KG1 (cell line): ENCODE measurements at places on chromosomes 1 and 21.
A peak's percentile ranks its signal among the peaks of the same experiment; 100 is the strongest.

DNA sequence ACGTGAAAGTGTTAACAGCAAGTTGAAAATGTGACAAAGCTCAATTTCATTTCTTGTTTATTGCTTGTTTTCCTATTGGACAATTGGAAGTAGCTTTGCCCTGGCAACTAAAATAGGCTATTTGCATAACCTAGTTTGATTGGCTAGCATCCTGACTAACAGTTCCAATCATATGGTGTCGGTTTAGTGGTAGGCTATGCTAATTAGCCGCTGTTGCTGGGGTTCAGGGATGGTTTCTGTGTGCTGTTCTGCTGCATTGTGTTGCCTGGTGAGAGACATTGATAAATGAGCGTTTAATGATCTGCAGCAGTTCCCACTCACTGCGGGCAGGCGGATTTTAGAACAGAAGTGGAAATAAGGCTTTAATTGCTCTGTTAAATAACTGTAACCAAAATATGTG lies 68.5 kb downstream of the DYRK1A start:
- DNase-seq: no peak

DNA sequence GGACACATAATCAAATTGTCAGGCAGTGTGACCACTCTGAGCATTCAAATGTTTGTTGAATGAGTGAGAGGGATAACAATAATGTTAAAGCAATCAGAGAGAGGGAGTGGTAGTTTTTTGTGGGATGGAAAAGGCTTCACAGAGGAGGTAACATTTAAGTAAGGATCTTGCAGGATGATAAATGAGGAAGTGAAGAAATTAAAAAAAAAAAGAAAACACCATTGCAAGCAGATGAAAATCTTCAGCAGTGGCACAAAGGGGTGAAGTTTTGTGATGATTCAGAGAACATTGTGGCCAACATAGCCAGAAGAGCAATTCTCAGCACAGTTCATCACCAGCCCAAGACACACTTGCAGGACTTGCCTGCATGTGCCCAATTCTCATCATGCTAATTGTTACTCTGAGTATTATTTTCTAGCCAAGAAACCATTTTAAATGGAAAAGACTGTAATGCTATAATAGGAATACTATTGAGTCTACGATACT lies 35.0 kb downstream of the OVGP1 start:
- no peak for DNase-seq

- DNase-seq: no peak
Measured at GRCh38 chr21:16002874-16003466, 273.2 kb downstream of the USP25 start.

- DNase-seq: peak; percentile 80
Measured at GRCh38 chr1:28246427-28246832, 10.5 kb downstream of the ATP5IF1 start.

DNA sequence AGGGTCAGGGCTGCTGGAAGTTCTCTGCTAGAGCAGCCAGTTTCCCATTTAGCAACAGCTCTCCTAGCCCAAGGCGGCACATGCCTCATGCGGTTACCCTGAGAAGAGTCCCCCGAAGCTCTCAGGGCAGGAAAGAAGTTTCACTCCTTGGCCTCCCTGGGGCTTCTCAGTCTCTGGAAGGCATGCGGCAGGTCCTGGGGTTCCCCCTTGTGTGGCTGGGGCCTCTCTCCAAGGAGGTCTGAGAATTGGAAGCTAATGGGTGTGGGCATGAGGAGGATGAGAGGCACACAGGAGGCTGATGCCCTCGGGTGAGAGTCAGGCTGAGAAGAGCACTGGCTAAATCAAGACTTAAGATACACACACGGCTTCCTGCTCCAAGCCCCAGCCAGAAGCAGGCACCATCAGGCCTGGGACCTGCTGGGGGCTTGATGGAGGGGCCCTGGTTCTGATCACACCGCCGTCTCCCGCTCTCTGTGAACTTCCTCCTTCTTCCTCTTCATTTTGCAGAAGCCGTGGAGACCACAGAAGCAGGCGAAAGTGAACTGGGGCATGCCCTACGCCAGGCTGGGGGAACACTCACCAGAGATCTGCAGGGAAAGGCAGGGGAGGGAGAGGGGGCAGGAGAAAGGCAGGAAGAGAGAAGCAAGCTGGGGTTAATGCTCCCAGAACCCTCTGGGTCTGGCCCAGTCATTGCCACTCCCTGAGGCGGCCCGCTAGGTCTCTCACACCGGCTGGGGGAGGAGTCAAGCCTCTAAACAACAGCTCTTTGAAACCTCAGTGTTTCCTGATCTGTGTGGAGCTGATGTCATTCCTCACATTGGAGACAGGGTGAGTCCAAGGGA lies 15.1 kb downstream of the BLACAT1 start:
- DNase-seq: no peak

- no peak for DNase-seq
Measured at GRCh38 chr1:145846201-145846612, 777 bp downstream of the NUDT17 start.

DNA sequence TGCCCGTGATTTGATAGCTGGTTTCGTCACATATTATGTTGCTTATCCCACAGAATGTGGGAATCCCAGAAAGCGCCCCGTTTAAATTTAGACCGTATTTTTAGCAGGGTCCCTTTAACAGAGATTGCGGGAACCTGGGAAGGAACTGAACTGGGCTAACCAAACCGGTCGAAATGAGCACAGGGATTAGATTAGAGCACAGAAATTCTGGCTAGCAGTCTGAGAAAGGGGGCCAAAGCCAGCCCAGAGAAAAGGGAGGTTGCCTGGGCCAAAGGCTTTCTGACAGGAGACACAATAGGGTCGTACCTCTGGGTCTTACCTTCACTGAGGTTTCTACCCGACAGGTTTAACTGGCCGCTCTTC lies 327 bp downstream of the LRRC40 start:
- DNase-seq: no peak

- DNase-seq: no peak
Measured at GRCh38 chr1:112043901-112044300, 54.4 kb upstream of the KCND3 start.

DNA sequence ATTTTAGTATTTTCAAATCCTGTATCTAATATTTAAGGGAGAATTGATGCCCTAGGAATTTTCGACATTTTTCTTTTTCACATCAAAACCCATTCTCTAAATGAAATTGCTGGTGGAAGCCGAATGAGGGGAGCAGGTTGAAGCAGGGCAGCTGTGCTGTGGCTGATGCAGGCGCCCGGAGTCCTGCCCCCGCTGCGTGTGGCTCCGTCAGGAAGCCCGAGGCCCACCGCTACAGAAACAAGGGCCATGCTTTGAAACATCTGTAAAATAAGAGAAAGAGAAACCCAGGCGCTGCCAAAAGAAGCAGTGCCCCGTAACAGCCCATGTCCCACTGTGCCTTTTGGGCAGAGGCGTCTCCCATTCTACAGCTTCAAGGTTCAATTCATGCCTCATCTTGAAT lies 41.1 kb downstream of the TENT5C start:
- DNase-seq: no peak

GRCh38 chr1:14787604-14788003 lies 189.1 kb downstream of the KAZN start:
- no peak for DNase-seq
